H4 (cell line): ENCODE measurements at places on chromosomes 12 and 14. TPM values are rescaled to one million over a fixed set of nuclear protein-coding genes. Genes with fewer than 3 reads are reported as not detected.

- DNase-seq, result no peak
Observed at GRCh38 chr14:99257122-99257672, 14.8 kb downstream of the BCL11B start.

- no peak for DNase-seq
Observed at GRCh38 chr12:70255311-70255710, 12.1 kb downstream of the CNOT2 start.

DNA sequence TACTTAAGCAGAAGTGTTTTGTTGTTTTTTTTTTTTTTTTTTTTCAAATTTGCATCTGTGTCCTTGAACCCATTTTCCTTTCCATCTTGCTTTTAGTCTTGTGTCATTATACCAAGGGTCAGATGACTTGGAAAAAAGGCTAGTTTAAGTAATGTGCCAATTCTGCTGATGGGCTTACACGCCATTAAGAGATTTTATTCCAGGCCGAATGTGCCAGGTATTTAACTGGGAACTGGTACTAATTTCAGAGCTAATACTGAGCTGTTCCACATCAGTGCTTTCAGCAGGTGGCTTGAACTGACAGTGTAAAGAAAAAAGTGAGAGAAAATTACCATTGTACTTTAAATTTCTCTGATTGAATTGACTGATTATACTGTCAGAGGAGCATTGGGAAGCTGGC is 224.9 kb downstream of the NPAS3 start:
- DNase-seq, result no peak

DNA sequence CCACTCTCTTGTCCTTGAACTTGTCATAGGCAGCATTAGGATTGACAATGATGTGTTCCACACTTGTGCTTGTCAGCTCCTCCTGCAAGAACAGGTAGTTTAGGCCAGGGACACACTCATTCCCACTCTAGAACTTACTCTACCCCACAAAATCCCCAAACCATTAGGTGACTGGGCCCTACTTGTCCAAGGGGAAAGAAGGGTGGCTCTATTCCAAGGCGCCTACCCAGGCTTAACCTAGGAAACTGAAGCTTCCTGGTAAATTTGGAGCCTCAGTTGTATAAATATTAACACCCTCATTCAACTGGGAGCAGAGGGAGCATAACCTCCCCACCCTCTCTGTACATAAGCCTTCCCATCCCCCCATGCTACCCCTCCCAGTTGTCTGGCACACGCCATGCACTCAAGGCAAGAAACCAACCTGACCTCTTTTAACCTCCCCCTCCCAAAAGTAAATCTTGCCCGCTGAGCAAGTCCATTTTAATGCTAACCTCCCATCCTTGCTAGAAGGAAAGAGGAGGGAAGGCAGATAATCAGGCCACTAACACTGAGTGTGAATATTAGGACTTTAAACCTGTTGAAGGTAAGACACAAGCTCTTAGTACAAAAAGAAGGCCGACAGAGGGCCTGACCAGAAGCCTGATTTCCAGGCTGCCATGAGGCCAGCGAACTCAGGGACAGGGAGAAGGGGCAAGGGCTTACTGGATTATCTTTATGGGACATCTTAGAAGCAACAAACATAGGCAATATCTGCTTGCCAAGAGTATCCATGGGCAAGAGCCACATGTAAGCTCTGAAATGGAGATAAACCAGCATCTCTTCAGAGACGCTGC is 11.0 kb downstream of the DCTN2 start:
- DNase-seq, result no peak

- no peak for DNase-seq
Observed at GRCh38 chr12:103503546-103504480, 8.0 kb upstream of the C12orf42 start.

- DNase-seq, result peak; percentile 70
Observed at GRCh38 chr14:49497725-49498348, 88.3 kb downstream of the RPS29 start.

- no peak for DNase-seq
Observed at GRCh38 chr14:52042371-52043289, 26.2 kb downstream of the NID2 start.

Gene ADGRD1
- 0.14 and 0.21 TPM in 2 replicates for total RNA-seq

Gene CACNA2D4
- not detected in 2 replicates for total RNA-seq

Gene CLEC4E
- not detected in 2 replicates for total RNA-seq
